ENCODE measurements at places on chromosomes 13 and 19.

DNA sequence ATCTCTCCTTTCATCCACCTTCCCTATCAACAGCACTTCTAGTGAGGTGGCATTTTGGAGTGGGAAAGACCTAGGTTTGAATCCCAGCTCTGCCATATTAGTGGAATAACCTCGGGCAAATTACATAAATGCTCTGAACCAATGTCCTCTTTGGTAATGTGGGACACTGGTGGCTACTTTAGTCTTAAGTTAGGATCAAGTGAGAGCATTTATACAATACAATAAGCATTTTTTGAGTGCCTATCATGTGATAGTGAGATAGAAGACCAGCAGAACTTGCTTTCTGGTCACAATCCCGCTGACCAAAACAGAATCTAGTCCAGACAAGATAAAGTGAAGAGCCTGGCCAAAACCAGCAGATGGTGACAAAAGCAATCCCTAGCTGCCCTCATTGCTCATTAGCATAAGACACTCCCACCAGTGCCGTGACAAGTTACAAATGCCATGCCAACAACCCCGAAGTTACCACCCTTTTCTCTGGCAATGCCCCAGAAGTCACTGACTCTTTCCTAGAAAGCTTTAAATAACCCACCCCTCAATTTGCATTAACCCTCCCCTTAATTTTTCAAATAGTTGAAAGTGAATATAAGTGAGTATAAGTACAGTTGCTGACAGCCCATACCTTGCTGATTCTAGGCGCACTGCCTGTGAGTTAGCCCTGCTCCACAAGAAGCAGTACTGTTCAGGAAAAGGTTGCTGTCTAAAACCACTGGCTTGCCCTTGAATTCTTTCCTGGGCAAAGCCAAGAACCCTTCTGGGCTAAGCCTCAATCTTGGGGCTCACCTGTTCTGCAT lies 28.9 kb upstream of the KPNA3 start:
- no peak for DNase-seq

GRCh38 chr13:21033856-21034602 lies 27.4 kb downstream of the LATS2 start:
- DNase-seq: no peak

DNA sequence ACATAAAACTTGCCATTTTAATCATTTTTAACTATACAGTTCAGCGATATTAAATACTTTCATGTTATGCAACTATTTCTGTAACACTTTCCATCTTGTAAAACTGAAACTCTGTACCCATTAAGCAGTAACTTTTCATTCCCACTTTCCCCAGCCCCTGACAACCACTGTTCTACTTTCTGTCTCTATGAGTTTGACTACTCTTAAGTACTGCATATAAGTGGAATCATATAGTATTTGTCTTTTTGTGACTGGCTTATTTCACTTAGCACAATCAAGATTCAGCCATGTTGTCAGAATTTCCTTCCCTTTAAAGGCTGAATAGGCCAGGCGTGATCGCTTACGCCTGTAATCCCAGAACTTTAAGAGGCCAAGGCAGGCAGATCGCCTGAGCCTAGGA lies 56.2 kb downstream of the ARHGAP35 start:
- DNase-seq: no peak

DNA sequence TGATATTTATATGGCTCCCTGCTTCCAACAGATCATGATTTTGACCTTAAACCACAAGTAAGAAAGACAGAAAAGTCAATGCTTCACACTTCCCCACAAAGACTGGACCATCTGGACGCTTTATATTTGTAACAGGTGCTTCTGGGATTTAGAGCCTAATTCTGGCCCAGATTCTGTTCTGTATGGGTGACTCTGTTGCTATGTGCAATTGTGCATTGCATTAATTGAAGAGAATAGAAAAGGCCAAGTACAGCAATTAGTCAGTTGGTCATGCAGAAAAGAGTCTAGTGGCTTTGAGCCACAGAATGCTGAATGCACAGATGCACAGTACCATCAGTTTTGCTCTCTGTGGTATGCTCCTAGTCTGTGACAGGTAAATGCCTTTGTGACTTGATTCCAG lies 657.4 kb upstream of the ATXN8OS start:
- no peak for DNase-seq

- no peak for DNase-seq
Measured at GRCh38 chr13:40651866-40652587, 14.4 kb downstream of the FOXO1 start.

DNA sequence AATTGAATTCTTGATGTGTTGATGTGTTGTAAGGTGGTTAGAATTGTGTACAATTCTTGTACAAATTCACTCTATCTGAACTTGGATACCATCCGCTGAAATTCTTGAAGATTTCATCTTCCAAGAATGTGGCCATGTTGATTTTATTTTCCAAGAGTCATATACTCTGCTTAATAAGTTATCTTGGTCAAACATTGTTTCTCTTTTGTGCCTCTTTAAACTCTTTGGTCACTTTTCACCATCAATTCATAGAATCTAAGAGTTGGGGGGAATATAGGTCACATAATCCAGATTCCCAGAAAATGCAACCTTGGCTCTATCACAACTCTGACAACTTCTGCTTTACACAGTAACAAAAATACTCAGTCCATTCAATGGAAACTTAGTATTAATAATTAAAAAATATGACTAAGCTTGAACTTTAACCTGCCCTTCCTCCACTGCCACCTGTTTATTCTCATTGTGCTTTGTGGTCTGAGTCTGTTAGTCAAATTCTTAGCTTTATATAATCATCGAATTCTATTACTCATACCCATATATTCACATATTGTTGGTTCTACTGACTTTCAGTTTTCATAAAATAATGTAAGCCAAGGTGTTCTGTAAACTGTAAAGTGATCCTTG lies 373.2 kb downstream of the LMO7 start:
- no peak for DNase-seq

DNA sequence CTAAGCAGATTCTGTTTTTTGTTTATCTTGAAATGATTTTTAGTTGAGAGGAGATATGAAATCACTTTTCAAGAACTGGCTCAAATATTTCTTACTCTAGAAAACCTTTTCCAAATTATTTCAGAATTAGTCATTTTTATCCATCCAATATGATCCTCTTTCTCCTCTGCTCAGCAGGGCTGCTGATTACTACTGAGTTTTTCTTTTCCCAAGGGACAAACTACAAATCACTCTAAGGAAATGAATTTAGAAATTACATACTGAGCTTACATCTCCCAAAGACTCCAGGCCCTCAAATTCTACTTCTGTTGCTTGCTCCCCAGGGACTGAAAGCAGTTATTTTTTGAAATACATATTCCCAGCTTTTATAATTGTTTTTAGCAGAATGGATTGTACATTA lies 87.4 kb upstream of the UFM1 start:
- DNase-seq: no peak

DNA sequence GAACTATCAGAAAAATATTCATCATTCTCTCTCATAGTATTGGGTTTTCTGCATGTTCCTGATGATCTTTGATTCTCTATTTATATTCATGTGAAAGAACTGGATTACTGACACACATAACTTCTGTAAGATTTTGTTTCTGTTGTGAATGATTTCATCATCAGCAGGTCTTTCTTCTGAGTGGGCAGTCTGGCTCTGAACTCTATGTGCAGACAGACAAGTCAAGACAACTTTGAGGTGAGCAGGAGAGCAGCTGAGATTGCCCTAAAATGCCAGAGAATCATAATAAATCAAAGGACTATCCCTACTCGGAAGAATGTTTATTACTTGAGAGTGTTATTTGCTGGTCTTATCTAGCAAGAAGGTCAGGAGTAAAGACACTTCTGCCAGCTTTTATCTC lies 652.1 kb upstream of the GPC6 start:
- DNase-seq: no peak

- no peak for DNase-seq
Measured at GRCh38 chr13:94312511-94313216, 166.8 kb downstream of the DCT start.

GRCh38 chr13:29763436-29764180 lies 86.8 kb downstream of the UBL3 start:
- DNase-seq: no peak

DNA sequence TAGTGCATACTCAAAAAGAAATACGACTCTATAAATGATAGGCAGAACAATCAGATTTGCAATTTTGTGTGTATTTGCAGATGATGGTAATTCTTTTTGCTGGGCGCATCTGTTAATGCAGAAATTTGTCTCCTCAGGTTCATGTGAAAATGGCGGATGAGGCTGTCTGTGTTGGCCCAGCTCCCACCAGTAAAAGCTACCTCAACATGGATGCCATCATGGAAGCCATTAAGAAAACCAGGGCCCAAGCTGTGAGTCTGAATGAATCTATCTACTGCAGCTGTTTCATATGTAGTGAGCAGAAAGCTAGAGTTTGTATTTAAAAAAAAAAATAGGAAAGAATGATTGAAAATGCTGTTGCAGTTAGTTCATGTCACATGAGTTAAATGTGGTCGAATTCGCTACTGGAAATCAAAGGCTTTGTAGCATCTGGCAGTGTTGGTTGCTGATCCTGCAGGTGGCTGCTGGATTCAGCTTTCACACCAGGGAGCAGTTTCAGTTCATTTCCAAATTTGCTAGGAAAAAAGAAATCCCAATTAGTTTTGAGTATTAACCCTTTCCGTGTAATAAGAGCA lies 66.0 kb downstream of the PCCA start:
- DNase-seq: no peak

GRCh38 chr19:34041925-34042521 lies 130.3 kb upstream of the LSM14A start:
- peak; percentile 56 for DNase-seq

GRCh38 chr19:1356508-1356865 lies 27.2 kb upstream of the NDUFS7 start:
- no peak for DNase-seq

- DNase-seq: no peak
Measured at GRCh38 chr13:102781591-102781990, 8.0 kb upstream of the TEX30 start.

GRCh38 chr19:6718741-6719539 lies 1.5 kb downstream of the C3 start:
- DNase-seq: peak; percentile 56

GRCh38 chr19:48344892-48345291 lies 18.8 kb downstream of the TMEM143 start:
- no peak for DNase-seq

DNA sequence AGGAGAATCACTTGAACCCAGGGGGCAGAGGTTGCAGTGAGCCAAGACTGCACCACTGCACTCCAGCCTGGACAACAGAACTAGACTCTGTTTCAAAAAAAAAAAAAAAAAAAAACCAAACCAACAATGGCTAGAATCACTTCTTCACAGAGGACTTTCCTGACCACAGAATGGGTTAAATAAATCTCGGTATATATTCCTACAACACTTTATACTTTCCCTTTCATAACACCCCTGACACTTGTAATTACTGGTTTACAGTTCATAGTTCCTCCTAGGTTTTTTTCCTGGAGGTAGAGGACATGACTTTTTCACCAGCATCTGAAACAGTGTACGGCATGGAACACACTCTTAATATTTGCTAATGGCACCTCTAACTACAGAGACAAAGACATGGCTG lies 31.4 kb downstream of the ZDHHC20 start:
- no peak for DNase-seq

DNA sequence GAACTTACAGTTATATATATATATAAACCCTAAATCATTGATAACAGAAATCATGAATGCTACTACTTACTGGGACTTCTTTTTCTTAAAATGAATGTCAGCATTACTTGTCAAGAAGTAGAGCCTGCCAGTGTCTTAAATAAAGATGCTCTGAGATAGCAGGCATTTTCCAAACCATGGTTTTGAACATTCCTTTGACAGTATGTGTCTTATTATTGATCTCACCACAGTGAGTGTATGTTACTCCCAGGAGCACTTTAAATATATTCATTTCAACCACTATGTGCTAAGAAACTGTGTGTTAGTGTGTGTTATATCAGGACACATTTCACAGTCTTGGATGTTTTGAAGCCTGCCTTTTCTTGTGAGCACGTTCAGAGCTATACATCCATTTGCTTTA lies 28.2 kb downstream of the TNFRSF19 start:
- DNase-seq: no peak

- no peak for DNase-seq
Measured at GRCh38 chr13:52359534-52359933, 46.4 kb downstream of the THSD1 start.

All from germinal center (tissue), 1 donor.